HepG2 (cell line): ENCODE measurements at places on chromosomes 16 and 17.

- H3K36me3 ChIP-seq, result no peaks in the 10 kb centered on the region
- no peaks in the 10 kb centered on the region for H3K27me3 ChIP-seq
- no peak for DNase-seq
These were observed 454.7 kb downstream of the CDH8 start for GRCh38 chr16:61581417-61582046.

- H3K4me1 ChIP-seq, result peaks cover 26% of the 10 kb centered on the region
- DNase-seq, result peak; percentile 21
- H3K27ac ChIP-seq, result peak overlapping the region; percentile 67
- H3K36me3 ChIP-seq, result peaks cover 4% of the 10 kb centered on the region; the same call in 1 of the 2 replicates
- no peaks in the 10 kb centered on the region for H3K27me3 ChIP-seq
These were observed 943 bp downstream of the CNTROB start for GRCh38 chr17:7932949-7933348.

DNA sequence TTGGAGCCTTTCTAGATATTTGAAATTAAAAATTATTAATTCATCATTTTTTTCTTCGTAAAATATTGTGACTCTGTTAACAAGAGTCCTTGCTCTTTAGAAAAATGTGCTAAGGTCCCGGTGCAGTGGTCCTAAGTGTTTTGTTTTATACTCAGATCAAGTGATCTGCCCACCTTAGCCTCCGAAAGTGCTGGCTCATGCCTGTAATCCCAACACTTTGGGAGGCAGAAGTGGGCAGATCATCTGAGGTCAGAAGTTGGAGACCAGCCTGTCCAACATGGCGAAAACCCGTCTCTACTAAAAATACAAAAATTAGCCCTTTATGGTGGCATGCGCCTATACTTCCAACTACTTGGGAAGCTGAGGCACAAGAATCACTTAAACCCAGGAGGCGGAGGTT, 82.6 kb upstream of the LGALS9 start:
- H3K27me3 ChIP-seq, result no peaks in the 10 kb centered on the region
- no peak for DNase-seq
- H3K4me3 ChIP-seq, result no peak overlapping the region
- H3K4me1 ChIP-seq, result peaks cover 70% of the 10 kb centered on the region

DNA sequence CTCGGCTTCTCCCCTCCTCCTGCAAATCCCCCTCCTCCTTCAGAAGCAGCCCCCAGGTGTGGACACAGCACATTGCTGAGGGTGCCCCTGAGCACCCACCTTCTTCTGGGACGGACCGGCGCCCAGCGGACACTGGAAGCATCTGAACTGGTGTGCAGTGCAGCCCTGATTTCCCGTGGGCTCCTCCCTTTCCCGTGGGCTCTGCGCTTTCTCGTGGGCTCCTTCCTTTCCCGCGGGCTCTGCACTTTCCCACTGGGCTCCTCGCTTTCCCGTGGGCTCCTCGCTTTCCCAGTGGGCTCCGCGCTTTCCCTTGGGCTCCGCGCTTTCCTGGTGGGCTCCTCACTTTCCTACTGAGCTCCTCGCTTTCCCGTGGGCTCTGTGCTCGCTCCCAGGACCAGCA, 32.6 kb upstream of the ACSF3 start:
- no peak for DNase-seq
- no peaks in the 10 kb centered on the region for H3K36me3 ChIP-seq
- H3K27ac ChIP-seq, result no peak overlapping the region
- peaks cover 32% of the 10 kb centered on the region for H3K27me3 ChIP-seq

GRCh38 chr17:16989230-16989952, 17.5 kb upstream of the TNFRSF13B start:
- DNase-seq, result no peak
- no peak overlapping the region for H3K4me3 ChIP-seq
- H3K27me3 ChIP-seq, result peaks cover 8% of the 10 kb centered on the region; the same call in 1 of the 3 replicates
- no peaks in the 10 kb centered on the region for H3K36me3 ChIP-seq
- H3K4me1 ChIP-seq, result no peaks in the 10 kb centered on the region
- no peak overlapping the region for H3K27ac ChIP-seq
